ENCODE measurements at places on chromosomes 12 and 14.
A peak's percentile ranks its signal among the peaks of the same experiment; 100 is the strongest.

DNA sequence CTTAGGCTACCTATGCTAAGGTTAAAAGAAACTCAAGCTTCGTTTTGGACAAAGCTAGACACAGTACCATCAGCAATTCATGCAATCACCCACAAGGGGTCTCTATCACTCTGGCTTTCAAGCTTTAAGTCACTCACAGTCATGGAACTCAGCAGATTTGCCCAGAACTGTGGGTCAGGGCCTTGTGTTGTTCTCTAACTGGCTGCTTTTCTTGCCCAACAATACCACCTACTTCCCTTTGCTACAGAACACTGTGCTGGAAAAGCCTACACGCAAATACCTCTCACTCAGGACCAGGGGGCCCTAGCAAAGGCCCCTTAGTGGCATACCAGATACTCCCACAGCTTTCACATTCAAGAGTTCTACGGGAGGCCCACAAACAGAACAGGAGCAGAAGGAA lies 9.1 kb downstream of the NEMP1 start:
- peak; percentile 55 for DNase-seq

- DNase-seq = no peak
Observed at GRCh38 chr12:82407481-82407880, 49.2 kb downstream of the METTL25 start.

DNA sequence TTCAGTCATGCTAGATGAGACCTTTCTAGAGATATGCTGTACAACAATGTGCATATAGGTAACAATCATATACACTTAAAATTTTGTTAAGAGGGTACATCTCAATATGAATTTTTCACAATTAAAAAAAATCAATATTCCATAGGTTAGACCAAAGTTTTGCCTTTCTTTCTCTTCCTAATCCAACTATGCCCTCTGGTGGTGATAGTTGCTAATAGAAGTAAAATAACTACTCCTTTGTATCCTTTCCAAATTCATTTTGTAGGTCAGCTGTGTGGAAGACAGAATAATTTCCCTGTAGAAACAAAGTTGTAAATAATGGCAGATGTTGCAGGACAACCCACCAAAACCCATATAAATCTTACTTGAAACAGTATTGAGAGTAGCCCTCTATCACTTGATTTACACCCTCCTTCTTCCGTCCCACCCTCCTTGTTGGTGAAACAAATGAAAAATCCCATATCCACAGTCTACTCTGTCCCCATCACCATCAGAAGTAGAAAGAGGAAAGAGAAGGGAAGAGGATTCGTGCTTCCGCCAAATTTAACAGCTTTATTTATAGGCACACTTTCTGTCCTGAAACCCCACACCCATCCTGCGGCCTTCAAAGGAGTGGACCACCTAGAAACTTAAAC lies 34.2 kb upstream of the KICS2 start:
- DNase-seq = no peak

DNA sequence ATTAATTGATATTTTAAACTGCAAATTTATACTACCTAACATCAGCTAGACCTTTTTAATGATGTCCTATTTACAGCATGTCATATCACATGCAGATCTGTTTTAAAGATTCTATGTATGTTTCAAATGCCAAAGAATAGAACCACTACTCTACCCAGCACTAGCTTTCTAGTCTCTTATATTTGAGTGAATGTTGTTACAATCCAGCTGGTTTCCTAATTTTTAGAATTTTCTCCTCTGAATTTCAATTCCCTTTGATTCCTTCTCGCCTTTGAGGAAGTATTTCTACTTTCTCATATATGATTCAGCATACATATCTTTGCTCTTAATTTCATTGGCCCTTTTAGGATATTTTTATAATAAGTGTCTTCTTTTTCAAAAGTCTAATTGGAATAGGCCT lies 841.9 kb downstream of the TMTC2 start:
- no peak for DNase-seq

DNA sequence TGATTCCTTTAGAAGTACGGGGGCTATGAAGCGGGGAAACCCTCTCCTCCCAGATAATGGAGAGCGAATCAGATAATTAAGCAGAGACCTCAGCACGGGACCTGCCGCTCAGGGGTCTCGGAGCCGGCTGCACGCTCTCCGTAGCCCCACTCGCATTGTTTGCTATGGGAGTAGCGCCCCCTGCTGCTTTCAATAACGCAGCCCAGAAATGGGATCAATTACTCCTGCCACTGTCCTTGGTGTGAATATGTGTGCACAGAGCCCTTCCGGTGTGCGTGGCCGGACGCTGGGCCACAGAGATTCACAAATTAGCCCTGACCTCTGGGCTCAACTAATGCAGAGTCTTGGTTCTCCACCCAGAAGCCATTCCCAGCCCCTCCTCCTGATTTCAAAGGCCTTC lies 76.4 kb upstream of the TMEM132C start:
- no peak for DNase-seq

Measured in effector CD4-positive, alpha-beta T cell (primary cell).